Muscle of leg (tissue), 16 donors: ENCODE measurements at places on chromosomes 2 and 18. TPM values are rescaled to one million over a fixed set of nuclear protein-coding genes. Genes with fewer than 3 reads are reported as not detected.

- no peaks in the 10 kb centered on the region for H3K27me3 ChIP-seq
- peaks cover 98% of the 10 kb centered on the region for H3K4me1 ChIP-seq
- no peak for DNase-seq
- peaks cover 47% of the 10 kb centered on the region for H3K36me3 ChIP-seq
- no peak overlapping the region for H3K4me3 ChIP-seq
These were observed 29.3 kb downstream of the HS1BP3 start for GRCh38 chr2:20621366-20622295.

DNA sequence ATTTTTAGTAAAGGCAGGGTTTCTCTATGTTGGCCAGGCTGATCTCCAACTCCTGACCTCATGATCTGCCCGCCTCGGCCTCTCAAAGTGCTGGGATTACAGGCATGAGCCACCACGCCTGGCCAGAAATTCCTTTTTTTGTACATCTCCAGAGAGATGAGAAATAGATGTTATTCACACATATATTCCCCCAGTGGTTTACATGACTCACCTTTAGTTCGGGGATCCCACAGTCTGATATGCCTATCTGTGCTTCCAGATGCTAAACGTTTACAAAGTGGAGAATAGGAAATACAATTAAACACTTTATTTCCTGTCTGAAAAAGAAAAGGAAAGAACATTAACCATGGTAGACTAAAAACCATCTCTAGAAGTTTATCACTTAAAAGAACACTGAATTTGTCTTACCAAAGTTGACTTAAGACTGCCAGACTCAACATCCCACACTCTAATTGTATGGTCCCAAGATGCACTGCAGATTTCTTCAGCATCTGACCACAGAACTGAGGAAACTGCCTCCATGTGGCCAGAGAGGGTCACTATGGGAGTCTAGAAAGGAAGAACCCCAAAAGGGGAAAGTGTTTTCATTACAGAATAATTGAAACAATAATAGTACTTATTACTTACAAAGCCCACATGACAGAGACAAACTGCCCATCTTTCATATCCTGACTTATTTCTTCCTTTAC lies 12.6 kb upstream of the ICA1L start:
- no peak overlapping the region for H3K27ac ChIP-seq
- H3K4me3 ChIP-seq: no peak overlapping the region
- DNase-seq: no peak
- H3K27me3 ChIP-seq: no peaks in the 10 kb centered on the region
- H3K4me1 ChIP-seq: peaks cover 2% of the 10 kb centered on the region

- H3K36me3 ChIP-seq: no peaks in the 10 kb centered on the region
- no peak overlapping the region for H3K4me3 ChIP-seq
- no peak for DNase-seq
- no peaks in the 10 kb centered on the region for H3K4me1 ChIP-seq
- no peak overlapping the region for H3K27ac ChIP-seq
These were observed 21.7 kb downstream of the AKAIN1 start for GRCh38 chr18:5175378-5175777.

- H3K4me3 ChIP-seq: no peak overlapping the region
- no peaks in the 10 kb centered on the region for H3K36me3 ChIP-seq
- peaks cover 5% of the 10 kb centered on the region for H3K4me1 ChIP-seq
- no peak for DNase-seq
These were observed 3.1 kb upstream of the GCA start for GRCh38 chr2:162340822-162341221.

GRCh38 chr2:105933906-105934305 lies 189.2 kb downstream of the NCK2 start:
- DNase-seq: no peak
- H3K36me3 ChIP-seq: no peaks in the 10 kb centered on the region
- no peaks in the 10 kb centered on the region for H3K27me3 ChIP-seq
- H3K4me3 ChIP-seq: no peak overlapping the region

GRCh38 chr18:22961156-22961555 lies 28.0 kb downstream of the RBBP8 start:
- H3K4me3 ChIP-seq: no peak overlapping the region
- H3K36me3 ChIP-seq: no peaks in the 10 kb centered on the region
- no peaks in the 10 kb centered on the region for H3K27me3 ChIP-seq
- no peak for DNase-seq
- H3K4me1 ChIP-seq: no peaks in the 10 kb centered on the region
- H3K27ac ChIP-seq: no peak overlapping the region

DNA sequence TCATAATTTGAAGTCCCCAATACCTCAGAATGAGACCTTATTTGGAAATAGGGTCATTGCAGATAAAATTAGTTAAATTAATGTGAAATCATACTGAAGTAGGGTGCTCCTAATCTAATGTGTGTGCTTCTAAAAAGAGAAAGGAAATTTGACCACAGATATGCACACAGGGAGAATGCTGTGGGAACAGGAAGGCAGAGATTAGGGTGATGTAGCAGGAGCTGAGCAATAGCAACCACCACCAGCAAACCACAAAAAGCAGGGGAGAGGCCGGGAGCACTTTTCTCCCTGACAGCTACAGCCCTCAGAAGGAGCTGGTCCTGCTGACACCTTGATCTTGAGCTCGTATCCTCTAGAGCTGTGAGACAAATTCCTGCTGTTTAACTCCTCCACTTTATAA lies 24.6 kb upstream of the SCG2 start:
- H3K27me3 ChIP-seq: no peaks in the 10 kb centered on the region
- no peak overlapping the region for H3K27ac ChIP-seq
- no peaks in the 10 kb centered on the region for H3K36me3 ChIP-seq
- DNase-seq: no peak
- H3K4me3 ChIP-seq: no peak overlapping the region

- H3K27ac ChIP-seq: no peak overlapping the region
These were observed 58.1 kb upstream of the GPC1 start for GRCh38 chr2:240377366-240377765.

DNA sequence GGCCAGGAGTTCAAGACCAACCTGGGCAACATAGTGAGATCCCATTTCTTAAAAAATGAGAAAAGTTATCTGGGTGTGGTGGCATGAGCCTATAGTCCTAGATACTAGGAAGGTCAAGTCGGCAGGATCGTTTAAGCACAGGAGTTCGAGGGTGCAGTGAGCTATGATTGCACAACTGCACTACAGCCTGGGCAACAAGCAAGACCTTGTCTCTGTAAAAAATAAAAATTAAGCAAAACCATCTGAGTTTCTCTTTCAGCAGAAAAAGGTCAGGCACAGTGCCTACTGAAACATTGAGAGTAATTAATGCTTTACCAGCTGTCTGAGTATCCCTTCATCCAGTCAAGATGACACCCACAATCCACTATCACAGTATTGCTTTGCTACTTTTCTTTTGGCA lies 258.3 kb downstream of the MBD5 start:
- DNase-seq: no peak
- no peaks in the 10 kb centered on the region for H3K4me1 ChIP-seq
- no peak overlapping the region for H3K4me3 ChIP-seq
- H3K27me3 ChIP-seq: no peaks in the 10 kb centered on the region
- no peaks in the 10 kb centered on the region for H3K36me3 ChIP-seq

The WDR75 gene
- 39.6 TPM for total RNA-seq

The CFAP65 gene
- not detected for total RNA-seq

The C2orf72 gene
- total RNA-seq: 0.62 TPM

The CTAGE1 gene
- not detected for total RNA-seq
